ENCODE measurements at places on chromosomes 3 and 15. TPM values are rescaled to one million over a fixed set of nuclear protein-coding genes. Genes with fewer than 3 reads are reported as not detected.

DNA sequence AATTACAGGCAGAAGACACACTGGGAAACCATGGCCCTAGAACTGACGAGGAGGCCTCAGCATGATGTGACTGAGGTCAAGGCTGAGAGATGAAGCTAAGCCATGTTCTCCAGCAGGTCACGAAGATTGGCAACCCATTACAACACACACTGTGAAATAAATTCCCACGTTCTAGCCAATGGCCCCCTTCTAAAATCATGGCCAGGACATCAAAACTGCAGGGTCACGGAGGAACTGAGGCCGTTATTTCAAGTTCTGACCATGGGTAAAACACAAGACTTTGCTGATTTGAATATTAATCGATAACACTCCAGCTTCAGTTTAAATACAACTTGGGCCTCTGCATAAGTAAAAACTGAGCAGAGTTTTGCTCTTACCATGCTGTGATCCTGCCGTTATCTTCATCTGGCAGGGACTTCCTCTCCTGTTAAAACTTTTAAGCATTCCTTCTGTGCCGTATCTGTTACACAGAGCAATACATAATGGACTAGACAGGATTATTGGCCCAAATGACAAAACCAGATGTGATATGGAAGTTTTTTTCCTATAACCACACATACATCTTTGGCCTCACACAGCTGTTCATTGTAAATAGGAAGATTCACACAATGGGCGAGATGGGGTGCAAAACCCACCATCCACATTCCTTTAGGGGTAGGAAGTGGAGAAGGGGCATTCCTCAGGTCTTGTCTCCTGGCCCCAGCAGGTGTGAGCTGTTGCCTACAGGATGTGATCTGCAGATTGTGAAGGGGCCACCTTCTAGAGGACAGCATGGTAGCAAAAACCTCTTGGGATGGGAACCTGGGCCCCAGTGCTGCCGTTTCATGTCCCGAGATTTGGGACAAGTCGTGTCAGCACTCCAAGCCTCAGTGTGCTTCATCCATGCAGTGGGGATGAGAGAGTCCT, 207.4 kb downstream of the OPA1 start:
- no peak for DNase-seq

GRCh38 chr15:38207621-38208020, 45.0 kb upstream of the SPRED1 start:
- no peak for DNase-seq

DNA sequence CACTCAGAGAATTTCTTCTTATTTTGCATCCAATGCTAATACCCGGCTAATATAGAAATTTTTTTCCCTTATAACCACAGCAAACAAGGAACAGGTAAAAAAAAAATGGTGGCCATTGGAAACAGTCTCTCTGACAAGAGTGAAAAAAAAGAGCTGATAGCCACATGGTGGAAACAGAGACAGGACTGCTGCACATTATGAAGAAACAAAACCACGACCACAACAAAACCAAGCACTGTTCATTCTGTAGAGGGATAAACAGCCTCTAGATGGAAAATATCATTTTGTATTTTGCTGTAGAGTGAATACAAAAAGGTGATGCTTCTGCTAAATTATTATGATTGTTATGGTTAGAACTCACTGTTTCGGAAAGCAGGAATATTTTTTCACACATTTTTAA, 686.2 kb downstream of the NLGN1 start:
- no peak for DNase-seq

DNA sequence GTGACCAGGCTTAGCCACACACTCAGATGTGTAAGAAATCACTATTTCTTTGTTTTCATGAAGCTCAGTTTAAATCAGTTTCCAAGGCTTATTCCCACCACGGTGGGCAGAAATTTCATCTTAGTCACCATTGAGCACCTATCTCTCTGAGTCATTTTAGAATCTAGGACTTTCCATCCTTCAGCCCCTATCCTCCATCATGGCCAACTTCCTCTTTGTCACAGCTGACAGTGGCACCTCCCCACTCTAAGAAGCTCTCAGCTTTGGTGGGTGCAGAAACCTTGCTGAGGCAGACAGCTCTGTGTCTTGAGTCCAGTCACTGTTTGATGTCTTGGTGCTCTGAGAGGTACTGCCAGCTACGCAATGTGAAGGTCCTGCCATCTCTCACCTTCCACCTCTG, 32.9 kb downstream of the SNTN start:
- no peak for DNase-seq

- DNase-seq: no peak
Observed at GRCh38 chr15:90427185-90427584, 39.1 kb downstream of the IQGAP1 start.

- no peak for DNase-seq
Observed at GRCh38 chr15:61671736-61672135, 388.5 kb downstream of the VPS13C start.

GRCh38 chr15:33179874-33180273, 14.6 kb downstream of the FMN1 start:
- no peak for DNase-seq

DNA sequence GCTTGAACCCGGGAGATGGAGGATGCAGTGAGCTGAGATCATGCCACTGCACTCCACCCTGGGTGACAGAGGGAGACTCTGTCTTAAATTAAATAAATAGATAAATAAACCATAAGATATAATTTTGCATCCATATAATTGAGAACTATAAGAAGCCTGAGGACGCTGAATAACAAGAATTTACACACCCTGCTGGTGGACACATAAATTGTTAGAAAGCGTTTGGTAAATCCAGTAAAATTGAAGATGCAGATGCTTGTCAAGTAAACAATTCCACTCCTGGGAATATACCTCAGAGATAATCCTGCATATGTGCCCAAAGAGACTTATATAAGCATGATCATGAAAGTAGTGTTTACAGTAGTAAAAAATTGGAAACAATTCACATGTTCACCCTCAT, 41.7 kb downstream of the TTC23 start:
- DNase-seq: no peak

DNA sequence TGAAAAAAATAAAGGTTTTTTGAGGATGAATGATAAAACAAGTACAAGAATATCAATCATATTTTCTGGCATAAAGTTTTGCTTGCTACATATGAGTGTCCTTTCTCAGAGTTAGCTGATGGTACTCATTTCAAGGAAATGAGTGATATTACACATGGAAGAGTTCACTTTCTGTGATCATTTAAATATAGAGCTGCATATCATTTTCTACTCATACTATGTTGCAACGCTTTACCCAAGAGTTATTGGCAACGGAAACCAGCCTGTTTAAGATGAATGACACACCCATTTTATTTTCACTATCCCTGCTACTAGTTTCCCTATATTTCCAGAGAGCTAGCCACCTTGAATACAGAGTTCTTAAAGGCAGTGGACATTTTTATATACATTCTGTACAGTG, 35.4 kb upstream of the RBMS3 start:
- no peak for DNase-seq

DNA sequence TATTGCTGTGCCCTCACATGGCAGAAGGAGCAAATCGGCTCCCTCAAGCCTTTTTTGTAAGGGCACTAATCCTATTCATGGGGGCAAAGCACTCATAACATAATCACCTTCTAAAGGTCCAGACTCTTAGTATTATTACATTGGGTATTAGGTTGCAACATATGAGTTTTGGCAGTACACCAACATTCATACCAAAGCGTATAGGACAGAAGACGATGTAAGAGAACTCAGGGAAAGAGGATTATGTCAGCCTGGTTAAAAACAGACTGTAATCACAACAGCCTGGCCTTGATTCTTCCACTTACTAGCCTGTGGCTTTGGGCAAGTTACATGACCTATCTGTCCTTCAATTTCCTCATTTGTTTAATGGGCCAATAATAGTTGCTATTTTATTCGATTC, 828.5 kb upstream of the NECTIN3 start:
- DNase-seq: no peak

DNA sequence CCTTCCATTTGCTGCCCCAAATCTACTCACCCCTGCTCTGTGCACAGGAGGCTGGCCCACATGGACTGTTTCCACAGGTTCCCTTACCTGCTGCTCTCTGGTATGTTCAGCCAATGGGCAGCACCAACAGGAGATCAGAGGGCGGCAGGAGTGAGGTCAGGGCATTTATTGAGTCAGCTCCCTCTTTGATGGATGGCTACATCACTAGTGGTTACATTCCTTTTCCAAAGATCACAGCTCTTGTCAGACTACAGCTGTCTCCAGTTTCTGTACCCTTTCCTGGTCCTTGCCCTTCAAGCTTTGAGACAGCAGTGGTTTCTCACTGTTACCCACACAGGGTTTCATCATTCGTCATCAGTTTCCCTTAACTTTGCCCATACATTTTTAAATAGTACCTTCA, 325.1 kb downstream of the SUCLG2 start:
- no peak for DNase-seq

ATP10A gene
- total RNA-seq: not detected

MAGEL2 gene
- total RNA-seq: not detected
